ENCODE measurements at places on chromosomes 2 and 18. TPM values are rescaled to one million over a fixed set of nuclear protein-coding genes. Genes with fewer than 3 reads are reported as not detected.

CEBPZOS gene
- total RNA-seq, result 36.3 TPM

DHRS9 gene
- not detected for total RNA-seq

FOSL2 gene
- 85.3 TPM for total RNA-seq

DNA sequence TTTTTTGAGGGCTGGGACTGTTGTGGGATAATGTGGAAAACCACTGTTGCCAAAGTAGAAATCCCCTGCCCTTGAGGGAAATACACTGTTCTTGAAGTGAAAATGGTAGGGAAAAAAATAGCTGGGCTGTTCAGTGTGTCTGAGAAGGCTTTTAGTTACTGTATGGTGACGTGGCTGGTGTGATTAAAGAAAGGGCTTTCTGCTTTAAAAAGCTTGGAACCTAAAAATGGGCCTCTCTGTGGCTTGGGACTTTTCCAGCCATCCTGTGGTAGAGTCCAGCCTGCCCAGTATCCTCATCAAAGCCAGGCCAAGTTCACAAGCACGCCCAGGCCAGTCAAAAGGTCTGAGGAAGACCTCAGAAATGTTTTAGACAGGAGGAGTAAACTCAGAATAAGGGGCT, 6.8 kb downstream of the MGAT5 start:
- no peak for DNase-seq

DNA sequence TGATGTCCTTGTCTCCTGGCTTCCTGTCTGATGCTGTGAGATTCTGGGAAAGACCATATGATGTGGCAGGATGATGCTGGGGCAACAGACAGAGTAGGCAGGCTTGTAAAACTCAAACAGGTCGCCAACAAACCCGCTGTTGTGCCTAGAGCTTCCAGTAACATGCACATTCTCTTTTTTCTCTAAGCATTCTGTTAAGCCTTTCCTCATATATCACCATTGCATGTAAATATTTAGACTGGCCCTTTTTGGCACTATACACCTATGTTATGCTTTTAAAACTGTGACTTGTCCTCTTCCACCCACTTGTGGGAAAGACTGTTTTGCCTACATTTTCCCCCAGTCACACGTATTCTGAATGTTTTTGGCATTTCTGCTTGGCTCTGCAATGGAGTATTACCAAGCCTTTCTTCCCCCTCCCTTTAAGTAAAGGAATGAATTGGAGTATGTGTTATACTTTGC, 250.4 kb upstream of the TANK start:
- no peak for DNase-seq

DNA sequence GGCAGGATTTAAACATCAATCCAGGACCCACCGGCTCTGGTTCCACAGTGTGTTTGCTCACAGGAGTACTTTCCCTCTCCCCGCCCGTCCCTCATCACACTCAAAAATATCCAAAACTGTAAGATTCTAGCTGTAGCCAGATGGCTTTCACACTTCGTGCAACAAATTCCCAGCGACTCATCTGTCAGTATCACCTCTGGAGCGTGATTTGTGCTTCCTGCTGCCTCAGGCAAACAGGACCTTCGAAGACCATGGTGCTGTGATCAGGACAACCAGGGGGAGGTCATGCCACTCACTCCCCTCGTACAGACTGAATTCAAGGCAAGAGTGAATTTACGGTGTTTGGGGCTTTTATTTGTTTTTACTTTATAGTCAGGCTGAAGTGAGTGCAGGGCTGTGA, 154.5 kb upstream of the PID1 start:
- no peak for DNase-seq

DNA sequence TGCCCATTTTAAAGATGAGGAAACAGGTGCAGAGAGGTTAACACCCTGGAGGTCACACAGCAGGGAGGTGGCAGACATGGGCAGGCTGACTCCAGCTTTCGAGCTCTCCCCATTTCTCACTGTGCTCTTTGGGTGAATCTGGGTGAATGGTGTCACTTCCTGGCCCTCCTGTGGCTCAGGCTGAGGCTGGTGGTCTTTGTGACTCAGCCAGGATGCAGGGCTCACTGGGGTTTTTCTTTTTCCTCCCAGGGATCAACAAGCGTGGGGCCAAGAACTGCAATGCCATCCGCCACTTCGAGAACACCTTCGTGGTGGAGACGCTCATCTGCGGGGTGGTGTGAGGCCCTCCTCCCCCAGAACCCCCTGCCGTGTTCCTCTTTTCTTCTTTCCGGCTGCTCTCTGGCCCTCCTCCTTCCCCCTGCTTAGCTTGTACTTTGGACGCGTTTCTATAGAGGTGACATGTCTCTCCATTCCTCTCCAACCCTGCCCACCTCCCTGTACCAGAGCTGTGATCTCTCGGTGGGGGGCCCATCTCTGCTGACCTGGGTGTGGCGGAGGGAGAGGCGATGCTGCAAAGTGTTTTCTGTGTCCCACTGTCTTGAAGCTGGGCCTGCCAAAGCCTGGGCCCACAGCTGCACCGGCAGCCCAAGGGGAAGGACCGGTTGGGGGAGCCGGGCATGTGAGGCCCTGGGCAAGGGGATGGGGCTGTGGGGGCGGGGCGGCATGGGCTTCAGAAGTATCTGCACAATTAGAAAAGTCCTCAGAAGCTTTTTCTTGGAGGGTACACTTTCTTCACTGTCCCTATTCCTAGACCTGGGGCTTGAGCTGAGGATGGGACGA, 13.2 kb downstream of the ITM2C start:
- no peak for DNase-seq
